ENCODE measurements at places on chromosomes 16 and 17. TPM values are rescaled to one million over a fixed set of nuclear protein-coding genes. Genes with fewer than 3 reads are reported as not detected.

DNA sequence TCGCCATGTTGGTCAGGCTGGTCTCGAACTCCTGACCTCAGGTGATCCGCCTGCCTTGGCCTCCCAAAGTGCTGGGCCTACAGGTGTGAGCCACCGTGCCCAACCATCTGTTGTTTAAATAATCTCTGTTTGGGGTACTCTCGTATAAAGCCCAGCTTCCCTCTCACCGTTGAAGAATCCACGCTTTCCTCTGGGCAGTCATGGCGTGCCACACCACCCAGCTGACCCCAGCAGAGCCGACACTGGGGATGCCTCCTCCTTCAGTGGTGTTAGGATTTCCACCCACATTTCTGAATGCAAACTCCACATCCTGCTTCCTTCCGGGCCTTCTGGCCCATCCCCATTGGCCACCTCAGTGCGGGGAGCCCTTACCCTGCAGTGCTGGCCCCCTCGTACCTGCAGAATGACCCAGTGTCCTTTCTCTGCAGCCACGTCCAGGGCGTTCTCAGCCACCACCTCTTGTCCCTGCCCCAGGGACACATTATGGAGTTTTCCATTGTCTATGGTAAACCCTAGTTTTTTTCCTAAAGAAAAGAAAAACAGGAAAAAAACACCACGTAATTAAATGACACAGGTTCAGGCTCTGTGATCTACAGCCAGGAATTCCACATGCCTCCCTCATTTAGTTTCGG lies 60.4 kb downstream of the PGS1 start:
- DNase-seq = no peak
- H3K27ac ChIP-seq = no peak overlapping the region
- no peaks in the 10 kb centered on the region for H3K36me3 ChIP-seq
- no peaks in the 10 kb centered on the region for H3K27me3 ChIP-seq
- H3K4me3 ChIP-seq = no peak overlapping the region

GRCh38 chr17:40978575-40979151 lies 5.5 kb downstream of the KRT40 start:
- no peaks in the 10 kb centered on the region for H3K36me3 ChIP-seq
- H3K27me3 ChIP-seq = no peaks in the 10 kb centered on the region
- no peak for DNase-seq

DNA sequence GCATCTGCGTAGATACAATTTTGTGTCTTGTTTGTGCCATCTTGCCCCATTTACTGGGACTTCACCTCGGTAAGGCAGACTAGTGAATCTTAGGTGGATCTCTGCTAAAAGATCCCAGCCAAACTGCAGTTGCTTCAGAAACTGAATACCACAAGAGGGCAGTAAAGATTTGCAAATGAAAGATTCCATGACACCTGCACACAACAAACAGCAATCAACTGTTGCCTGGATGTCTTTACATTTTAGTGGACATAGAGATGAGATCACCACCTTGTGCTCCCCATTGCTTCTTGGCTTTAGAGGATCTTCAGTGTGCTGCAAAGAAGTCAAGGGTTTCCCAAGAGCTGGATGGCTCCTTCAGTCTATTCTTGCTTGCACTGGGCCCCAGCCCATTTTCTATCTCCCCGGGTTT lies 119.2 kb upstream of the CACNG5 start:
- no peak overlapping the region for H3K4me3 ChIP-seq
- no peak overlapping the region for H3K27ac ChIP-seq

DNA sequence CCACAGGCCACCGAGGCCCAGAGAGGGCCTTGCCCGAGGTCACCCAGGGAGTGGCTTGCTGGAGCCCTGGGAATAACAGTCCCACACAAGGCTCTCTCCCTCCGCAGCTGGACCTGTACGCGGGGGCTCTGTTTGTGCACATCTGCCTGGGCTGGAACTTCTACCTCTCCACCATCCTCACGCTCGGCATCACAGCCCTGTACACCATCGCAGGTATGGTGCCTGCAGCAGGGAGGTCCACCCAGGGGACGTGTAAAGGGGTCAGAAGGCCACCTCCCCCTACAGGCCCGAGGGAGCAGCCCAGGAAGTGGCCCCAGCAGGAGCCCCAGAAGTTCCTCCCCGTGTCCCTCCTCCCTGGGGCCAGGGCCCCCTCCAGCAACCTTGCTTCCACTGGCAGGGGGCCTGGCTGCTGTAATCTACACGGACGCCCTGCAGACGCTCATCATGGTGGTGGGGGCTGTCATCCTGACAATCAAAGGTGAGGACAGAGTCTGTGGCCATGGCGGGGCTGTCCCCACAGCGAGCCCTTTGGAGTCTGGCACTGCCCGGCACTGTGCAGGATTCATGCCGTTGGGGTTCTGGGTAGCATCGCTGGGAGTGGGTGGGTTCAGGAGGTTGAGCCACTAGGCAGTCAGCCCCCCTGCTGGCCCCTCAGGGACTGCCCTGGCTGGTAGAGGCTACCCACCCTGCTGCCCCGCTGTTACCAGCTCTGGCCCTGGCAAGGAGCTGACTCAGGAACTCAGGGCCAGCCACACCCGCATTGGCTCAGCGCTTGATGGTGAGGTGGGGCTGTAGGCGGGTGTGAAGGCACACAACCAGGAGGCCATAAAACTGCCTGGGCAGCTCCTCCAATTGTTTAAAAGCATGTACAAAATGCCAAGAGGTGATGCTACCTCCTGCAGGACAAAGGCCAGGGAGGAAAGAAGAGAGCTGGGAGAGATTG lies 17.3 kb downstream of the SLC5A10 start:
- no peak for DNase-seq
- H3K4me3 ChIP-seq = no peak overlapping the region
- peaks cover 22% of the 10 kb centered on the region for H3K36me3 ChIP-seq
- no peak overlapping the region for H3K27ac ChIP-seq
- no peaks in the 10 kb centered on the region for H3K27me3 ChIP-seq
- H3K4me1 ChIP-seq = peaks cover 11% of the 10 kb centered on the region

DNA sequence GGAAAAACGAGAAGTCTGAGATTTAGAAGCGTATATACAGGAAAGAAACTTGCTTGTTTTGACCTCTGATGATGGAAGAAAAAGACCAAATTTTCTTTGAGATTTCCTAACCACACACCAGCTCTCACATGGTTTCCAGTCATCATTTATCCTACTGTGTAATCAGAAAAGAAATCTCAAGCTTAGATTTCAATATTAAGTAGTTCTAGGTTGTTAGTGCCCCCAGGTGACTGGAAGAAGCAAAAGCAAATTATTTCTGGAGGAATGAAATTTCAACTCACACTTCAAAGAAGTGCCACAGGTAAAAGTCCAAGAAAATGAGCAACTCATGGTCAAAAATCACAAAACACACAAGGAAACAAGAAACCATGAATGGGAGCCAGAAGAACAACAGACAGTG lies 51.8 kb upstream of the KDM6B start:
- peaks cover 19% of the 10 kb centered on the region for H3K27me3 ChIP-seq
- H3K36me3 ChIP-seq = no peaks in the 10 kb centered on the region
- H3K27ac ChIP-seq = no peak overlapping the region
- DNase-seq = peak; percentile 61

Gene KRTAP4-6
- not detected for total RNA-seq

Gene TEKT5
- not detected for total RNA-seq

Data from IMR-90 (cell line).